ENCODE measurements at places on chromosomes 6 and 20.

- DNase-seq: no peak
Measured at GRCh38 chr6:74967821-74968220, 238.0 kb downstream of the COL12A1 start.

DNA sequence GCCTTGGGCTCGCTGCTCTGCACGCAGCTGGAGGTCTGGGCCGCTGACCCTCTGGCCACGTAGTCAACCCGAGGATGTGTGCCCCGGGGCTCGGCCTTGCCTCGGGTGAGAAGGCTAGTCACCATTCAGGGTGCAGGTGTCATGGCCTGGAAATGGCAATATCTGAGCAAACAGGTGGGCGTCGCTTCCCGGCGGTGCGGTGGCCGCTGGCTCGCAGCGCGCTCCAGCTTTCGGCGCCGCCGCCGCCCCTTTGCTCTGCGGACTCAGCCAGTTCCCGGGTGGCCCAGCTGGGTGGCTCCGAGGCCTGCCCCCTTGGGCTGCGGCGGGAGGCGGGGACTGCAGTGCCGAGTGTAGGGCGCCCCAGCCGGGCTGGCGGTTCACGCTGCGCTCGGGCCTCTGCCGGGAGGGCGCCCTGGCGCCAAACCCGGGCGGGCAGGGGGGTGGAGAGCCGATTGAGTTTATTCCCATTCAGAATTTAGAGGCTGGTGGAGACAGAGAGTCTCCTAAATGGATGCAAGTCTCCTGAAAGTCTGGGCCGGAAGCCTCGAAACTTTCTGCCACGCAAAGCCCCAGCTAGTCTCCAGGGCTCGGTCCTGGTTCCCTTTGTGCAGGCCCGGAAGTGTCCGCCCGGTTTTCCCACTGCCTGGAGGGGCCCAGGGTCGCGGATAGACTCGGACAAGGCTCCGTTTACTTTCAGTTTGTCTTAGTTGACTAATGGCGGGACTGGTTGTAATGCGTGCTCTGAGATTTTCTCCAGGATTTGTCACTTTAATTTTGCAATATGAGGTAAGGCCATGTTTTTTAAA lies 11.3 kb upstream of the TFAP2A start:
- DNase-seq: peak; percentile 66

DNA sequence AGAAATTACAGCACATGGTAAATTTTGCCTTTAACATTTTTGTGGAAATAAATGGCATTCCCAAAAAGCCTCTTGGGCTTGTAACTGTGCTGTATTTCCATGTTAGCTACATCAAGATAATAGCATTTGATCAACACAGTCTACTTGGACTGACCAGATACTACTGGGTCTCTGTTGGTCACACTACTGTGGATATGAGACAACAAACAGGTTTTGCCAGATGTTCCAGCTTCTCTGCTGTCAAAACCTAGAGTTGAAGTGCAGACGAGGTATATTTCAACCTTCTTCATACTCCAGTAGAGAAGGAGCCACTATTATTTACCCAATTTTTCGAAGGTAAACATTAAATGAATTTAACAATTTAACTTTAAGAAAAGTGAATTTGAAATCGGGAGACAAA lies 284.7 kb upstream of the CITED2 start:
- DNase-seq: no peak

GRCh38 chr6:42043787-42044475 lies 6.4 kb upstream of the TAF8 start:
- DNase-seq: peak; percentile 75

DNA sequence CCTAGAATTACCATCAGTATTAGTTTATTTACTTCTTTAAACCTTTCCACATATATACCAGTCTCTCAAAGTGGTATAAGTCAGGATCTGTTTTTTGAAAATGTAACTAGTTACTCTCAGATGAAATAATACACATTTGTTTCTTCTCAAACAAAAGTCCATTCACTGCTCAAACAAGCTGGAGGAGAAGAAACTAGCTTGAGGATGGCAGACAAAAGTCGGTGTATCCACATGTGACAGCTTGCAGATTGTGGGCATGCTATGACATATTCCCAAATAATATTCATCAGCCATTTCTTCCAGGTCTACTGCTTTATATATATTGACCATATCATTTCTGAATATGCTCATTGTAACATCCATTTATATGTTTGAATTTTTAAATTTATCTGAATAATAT lies 197.4 kb upstream of the KCNQ5 start:
- DNase-seq: no peak

GRCh38 chr6:157586476-157587126 lies 205.6 kb downstream of the ZDHHC14 start:
- DNase-seq: no peak

GRCh38 chr6:65524232-65524631 lies 182.8 kb downstream of the EYS start:
- DNase-seq: no peak

DNA sequence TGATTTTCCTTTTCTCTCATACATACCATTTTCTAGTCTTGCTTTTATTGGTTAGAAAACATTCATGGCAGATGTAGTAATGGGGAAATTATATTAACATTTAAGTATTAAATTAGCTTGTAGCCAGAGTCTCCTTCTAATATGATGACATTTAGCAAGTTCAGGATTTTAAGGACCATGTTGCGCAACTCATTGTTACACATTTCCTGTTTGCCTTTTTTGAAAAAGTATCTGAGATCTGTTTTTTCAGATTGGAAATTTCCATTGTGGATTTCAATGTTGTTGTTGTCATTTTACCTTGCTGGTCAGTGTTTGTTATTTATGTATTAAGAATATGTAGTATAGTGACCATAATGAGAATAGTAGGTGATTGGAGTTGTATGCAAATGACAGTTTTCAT lies 38.7 kb downstream of the CDKAL1 start:
- no peak for DNase-seq

DNA sequence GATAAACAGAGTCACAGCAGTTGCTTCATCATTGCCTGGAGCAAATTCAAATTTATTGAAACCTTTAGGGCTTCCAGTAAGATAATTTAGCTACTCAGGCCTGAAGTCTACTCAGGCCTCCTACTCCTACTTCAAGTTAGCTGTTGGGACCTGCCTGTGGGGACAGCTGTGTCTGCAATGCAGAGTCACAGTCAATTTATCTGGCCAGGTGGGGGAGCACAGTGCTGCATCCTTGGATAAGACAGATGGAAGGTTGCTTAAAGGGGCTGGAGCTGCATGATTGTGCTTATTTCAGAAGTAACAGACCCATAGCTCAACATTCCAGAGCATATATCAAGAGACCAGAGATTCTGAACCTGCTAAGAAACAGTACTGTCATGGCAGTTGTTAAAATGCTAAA lies 932.1 kb downstream of the QKI start:
- no peak for DNase-seq

- no peak for DNase-seq
Measured at GRCh38 chr6:43254138-43254817, 11.0 kb downstream of the TTBK1 start.

DNA sequence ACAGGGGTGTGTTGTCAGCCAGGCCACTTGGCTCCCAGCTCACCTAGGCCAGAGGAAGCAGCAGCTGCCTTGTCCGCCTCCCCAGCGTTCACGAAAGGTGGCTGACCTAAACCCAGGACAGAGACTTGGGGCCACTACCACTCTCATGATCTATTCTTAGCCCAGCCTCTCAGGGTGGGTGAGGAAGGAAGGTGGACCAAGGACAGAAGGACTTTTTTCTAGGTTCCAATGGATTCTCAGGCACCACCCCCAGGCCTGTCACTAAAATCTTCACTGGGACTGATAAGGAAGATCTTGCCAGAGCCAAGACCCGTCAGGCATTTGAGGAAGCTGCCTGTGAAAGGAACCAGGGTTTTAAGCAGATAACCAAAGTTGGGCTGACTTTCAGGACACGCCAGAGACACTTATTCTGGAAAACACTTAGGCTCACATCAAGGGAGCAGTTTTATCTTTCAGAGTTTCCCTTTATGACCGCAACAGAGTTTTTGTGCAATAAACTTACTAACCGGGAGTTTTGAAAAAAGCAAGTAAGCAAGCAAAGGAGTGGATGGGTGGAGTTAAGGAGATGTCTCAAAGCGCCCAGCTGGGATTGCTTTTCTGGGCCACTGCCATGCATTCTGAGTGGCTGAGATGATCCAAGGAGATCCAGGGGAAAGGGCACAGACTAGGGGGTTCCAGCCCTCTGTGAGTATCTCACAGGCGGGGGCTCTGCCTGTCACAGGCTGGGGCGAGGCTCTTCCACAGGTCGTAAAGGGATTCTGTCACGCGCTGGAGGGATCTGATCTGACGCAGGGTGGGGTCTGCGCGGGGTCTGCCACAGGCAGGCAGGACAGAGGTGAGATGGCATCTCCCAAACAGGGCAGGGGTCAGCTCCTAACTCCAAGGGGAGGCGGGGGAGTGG lies 989 bp downstream of the FITM2 start:
- DNase-seq: no peak

GRCh38 chr6:55841341-55841740 lies 34.0 kb downstream of the BMP5 start:
- no peak for DNase-seq

- no peak for DNase-seq
Measured at GRCh38 chr6:73702444-73702843, 6.4 kb downstream of the CD109 start.

- DNase-seq: no peak
Measured at GRCh38 chr20:58760856-58761255, 68.3 kb downstream of the NPEPL1 start.

DNA sequence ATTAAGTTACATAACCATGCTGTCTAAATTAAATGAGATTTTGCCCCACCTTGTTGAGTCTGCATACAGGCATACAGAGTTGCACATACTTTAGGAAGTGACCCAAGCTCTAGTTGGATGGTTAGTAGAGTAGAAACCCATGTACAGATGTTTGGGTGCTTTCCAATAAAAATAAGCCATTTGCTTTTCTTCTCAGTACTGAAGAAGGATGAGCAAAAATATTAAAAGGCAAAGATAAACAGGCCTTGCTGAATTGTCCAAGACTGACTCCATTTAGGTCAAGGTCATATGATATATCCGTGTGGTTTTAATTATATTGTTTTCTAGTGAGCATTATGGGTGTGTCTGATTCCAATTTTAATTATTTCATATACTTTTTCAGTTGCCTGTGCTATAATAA lies 589.4 kb downstream of the RFPL4B start:
- no peak for DNase-seq

DNA sequence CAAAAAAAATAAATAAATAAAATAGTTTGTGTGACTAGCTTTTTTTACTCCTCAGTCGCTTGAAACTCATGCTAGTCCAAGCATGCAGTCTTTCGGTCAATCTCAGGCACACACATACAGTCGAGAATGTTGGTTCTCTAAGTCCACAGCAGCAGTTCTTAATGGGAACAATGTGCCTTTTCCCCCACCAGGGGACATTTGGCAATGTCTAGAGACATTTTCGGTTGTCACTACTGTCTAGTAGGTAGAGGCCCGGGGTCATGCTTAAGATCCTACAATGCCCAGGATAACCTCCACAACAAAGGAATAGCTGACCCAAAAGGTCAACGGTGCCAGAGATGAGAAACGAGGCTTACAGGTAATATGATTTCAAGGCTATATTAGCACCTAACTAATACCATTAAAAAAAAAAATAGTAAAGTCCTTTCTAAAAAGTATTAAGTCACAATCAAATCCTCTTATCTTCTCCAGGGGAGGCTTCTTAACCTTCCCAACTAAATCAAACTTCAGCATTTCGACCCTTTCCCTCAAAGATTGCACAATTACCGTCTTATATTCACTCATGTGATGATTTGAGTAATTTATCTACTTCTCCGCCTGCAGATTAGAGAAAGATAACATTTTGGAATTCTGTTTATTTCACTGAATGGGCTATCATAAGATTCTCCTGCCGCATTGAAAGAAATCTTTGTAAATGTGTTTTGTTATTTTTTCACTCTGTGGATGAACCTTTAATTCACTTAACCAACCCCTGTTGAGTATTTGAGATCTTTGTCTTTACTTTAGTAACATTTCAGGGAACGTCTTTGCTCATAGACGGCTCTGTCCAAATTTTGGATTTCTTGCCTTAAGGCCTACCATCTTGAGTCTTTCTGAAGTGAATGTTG lies 8.1 kb upstream of the SALL4 start:
- DNase-seq: no peak

GRCh38 chr6:90319044-90319443 lies 22.4 kb upstream of the BACH2 start:
- DNase-seq: no peak

GRCh38 chr6:148415511-148416260 lies 73.0 kb downstream of the SASH1 start:
- no peak for DNase-seq

- DNase-seq: no peak
Measured at GRCh38 chr6:98931696-98932095, 16.1 kb downstream of the FBXL4 start.

DNA sequence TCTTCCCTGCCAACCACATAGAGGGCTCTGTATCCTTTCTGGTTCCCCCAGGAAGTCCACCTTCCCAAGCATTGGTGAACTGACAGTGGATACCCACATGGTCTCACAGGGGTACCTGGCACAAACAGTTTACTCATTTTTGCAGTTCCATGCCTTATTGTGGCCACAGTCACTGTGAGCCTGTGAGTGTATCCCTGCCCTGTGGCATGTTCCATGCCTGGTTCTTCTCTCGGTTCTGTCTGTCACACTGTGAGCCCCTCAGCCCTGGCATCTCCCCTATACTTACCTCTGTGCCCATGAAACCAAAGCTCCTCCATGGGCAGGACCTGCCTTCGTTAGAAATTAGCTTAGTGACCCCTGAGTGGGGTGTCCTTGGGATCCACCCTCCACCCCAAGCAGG lies 107.8 kb downstream of the TOX2 start:
- DNase-seq: no peak

DNA sequence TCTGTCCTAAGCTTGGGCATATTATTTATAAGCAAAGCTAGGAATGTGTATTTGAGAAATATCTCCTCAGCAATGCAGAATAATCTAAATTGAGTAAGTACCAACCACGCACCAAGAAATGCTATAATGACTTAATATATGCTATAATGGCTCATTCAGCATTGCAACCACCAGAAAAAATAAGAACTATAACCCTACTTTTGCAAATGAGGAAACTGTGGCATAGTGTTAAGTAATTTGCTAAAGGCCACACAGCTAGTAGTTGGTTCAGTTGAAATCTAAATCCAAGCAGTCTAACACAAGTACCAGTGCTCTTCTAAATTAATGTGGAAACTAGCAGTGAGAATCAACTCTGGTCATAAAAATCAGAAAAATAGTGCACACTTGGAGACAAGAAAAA lies 35.7 kb downstream of the HBS1L start:
- no peak for DNase-seq
